Activated CD8-positive, alpha-beta memory T cell treated with anti-CD3 and anti-CD28 coated beads for 36 hours (primary cell): ENCODE measurements at places on chromosomes 2 and 18. TPM values are rescaled to one million over a fixed set of nuclear protein-coding genes. Genes with fewer than 3 reads are reported as not detected.

DNER gene
- total RNA-seq = not detected

MRPS5 gene
- total RNA-seq = 83.5 TPM

CTAGE1 gene
- total RNA-seq = not detected

HOXD10 gene
- total RNA-seq = not detected

TXNL1 gene
- 93.4 TPM for total RNA-seq

FBXO11 gene
- 39.2 TPM for total RNA-seq

DSG1 gene
- not detected for total RNA-seq

HOXD8 gene
- total RNA-seq = not detected

LTBP1 gene
- total RNA-seq = 0.11 TPM

CACNB4 gene
- total RNA-seq = 0.08 TPM

ALPP gene
- not detected for total RNA-seq

DAW1 gene
- total RNA-seq = not detected

DPP10 gene
- not detected for total RNA-seq

FKBP7 gene
- 3.7 TPM for total RNA-seq

PLGLB2 gene
- not detected for total RNA-seq

TTC39C gene
- 55.8 TPM for total RNA-seq

GLI2 gene
- total RNA-seq = not detected

L3MBTL4 gene
- total RNA-seq = 0.13 TPM

UPP2 gene
- total RNA-seq = not detected

LRP2 gene
- 0.17 TPM for total RNA-seq

TRIM54 gene
- total RNA-seq = 0.30 TPM

SLC39A6 gene
- 43.5 TPM for total RNA-seq

TCF7L1 gene
- not detected for total RNA-seq

PFN4 gene
- 0.40 TPM for total RNA-seq

TFCP2L1 gene
- total RNA-seq = 0.13 TPM

ARMC9 gene
- total RNA-seq = 7.4 TPM

GALNT3 gene
- 3.0 TPM for total RNA-seq

SLC23A3 gene
- 2.9 TPM for total RNA-seq

MPP4 gene
- not detected for total RNA-seq

ACKR3 gene
- total RNA-seq = 1.6 TPM

TMEM247 gene
- total RNA-seq = not detected

ANKRD29 gene
- total RNA-seq = not detected
